ENCODE measurements at places on chromosomes 5 and 9.

DNA sequence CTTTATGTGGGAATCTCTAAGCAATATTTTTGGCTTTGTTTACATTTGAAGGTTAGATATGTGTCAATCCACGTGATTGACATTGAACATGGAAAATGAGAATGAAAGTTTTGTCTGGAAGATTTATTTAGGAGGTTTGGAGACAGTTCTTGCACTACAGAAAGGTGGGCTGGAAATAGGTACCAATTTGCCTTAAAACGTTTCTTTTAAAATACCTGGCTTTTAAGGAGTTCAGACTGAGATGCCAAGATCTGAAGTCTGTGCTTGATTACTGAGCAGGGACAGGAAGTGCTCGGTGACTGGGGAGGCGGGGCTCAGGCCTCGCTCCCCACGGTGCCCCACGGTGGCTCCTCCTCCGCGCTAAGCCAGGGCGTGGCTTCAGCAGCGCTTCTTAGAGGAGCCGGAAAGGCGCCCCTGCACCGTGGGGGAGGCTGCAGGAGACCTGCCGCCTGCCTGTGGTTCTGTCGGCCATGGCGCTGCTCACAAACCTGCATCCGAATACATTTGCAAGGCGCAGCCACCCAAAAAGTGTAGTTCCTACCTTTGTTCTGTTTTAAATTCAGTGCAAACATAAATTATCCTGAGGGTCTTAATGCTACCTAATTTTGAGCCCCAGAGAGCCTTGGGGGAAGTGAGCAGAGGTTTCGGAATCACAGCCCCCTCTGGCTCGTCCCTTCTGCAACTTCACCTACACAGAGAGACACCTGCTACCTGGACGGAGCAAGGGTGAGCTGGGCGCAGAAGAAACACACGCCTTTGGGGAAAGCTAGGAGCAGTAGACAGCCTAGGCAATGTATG, 49.2 kb downstream of the USP20 start:
- DNase-seq: peak; percentile 90

GRCh38 chr5:79798893-79799590, 109.4 kb downstream of the CMYA5 start:
- DNase-seq: no peak

- DNase-seq: no peak
These were observed 244.7 kb upstream of the GRAMD2B start for GRCh38 chr5:126178521-126178920.

DNA sequence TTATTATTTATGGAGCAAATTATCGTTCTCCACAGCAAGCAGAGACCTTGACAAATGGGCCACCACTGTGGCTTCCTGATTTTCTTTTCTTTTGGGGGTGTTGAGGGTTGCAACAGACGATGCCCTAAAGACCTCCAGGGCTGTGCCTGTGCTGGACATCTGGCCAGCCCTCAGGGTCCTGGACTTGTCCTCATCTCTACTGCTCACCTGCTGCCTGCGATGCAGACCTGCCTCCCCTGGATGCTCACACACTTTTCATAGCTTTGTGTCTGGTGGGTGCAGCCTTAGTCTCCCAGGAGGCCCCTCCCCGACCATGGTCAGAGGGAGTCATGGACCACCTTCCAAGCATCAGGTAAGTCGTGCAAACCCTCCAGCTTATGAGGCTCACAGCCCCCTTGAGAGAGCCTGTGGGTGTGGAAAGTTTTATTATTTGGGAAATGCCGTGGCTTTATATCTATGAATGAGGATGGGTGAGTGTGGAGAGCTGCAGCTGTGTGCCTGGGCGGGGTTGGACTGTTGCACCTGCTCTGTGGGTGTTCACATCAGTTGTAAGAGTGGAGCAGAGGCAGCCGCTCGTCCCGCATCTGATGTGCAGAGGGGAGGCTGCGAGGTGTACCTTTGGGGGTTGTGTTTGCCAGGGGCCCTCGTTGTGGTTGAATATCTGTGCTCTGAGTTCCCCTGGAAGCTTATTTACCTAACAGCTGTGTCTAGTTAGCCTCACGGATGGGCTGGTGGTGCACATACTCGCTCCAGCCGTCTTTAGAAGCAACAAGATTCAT, 126.3 kb upstream of the IRX4 start:
- no peak for DNase-seq

DNA sequence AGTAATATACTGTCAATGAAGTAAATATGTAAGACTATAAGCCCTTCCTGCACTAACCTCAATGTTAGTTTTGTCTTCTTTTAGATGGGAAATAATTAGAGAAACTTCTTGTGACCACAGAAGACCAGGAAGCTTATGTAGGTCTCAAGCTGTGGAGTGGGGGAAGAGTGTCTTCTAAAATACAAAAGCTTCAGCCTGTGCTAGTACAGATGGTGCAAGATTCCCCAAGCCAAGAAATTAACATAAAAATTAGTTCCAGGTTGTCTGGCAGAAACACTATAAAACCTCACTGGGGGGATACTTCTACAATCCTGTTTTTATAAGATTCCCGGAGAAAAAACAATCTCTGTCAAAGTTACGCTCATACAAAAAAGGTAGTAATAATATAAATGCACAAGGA, 103.6 kb downstream of the FNBP1 start:
- no peak for DNase-seq

GRCh38 chr9:36895744-36896260, 138.3 kb downstream of the PAX5 start:
- no peak for DNase-seq

- DNase-seq: no peak
These were observed 40.1 kb upstream of the BICD2 start for GRCh38 chr9:92804727-92805126.

- no peak for DNase-seq
These were observed 8.6 kb downstream of the HAPLN1 start for GRCh38 chr5:83711982-83712601.

DNA sequence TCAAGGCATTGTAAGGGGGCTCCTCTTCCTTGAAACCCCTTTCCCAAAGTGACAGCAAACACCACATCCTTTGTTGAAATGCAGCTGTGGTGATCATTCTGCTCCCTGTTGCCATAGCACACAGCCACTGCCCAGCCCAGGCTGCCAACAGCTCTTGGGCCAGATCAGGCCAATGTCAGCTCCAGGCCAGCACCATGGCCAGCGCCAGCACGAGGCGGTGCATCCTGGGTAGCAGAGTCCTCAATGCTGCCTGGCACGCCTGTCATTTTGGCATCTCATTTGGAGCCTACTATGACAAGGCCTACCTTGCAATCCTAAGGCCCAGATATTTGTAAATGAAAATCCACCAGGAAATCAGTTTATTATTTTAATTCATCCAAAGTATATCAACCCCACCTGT, 390.6 kb downstream of the DNAH5 start:
- no peak for DNase-seq

DNA sequence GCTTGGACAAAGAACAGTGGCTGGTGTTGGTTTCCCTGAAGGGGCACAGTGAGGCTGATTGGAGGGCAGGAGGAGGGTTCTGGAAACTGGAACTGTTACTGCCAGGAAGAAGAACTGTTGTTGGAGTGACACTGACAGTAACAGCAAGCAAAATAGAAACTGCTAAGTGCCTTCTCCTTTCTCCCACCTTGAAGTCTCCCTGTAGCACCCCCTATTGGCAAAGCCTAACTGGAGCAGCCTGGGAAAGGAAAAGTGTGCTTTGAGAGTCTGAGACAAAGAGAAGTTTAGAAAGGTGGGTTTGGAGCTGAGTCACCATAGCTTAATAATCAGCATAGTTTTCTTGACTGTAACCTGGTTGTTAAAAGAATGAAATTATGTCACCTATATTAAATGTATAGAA, 2.5 kb upstream of the TMEM174 start:
- DNase-seq: no peak

GRCh38 chr5:90640484-90641059, 82.0 kb downstream of the ADGRV1 start:
- DNase-seq: no peak

DNA sequence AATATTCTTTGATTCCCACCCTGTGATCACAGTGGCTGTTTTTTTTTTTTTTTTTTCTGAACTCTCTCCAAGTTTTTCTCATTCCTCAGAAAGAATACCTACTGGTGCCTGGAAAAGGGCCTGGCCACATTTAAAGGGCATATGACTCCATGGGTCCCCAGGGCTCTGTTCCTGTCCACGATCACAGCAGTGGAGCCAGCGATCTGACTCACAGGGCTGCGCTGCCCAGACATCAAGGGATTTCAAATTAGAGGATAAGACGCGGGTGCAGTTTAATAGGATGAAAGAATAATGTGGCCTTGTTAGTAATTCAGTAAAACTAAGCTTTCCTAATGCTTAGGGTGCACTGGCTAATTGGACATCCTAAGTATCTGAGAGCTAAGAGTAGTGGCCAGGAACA, 175.1 kb upstream of the MSX2 start:
- no peak for DNase-seq

DNA sequence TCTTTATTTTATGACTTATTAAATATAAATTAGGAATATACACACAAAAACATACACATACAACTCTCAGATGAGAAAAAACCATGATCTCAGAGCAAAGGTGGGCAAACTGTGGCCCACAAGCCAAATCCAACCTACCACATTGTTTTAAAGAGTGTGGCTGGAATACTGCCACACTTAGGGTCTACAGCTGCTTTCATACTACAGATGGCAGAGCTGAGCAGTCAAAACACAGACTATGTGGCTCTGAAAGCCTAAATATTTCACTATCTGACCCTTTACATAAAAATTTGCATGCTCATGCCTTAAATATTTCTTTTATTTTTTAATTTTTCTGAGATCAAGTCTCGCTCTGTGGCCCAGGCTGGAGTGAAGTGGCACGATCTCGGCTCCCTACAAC, 28.3 kb downstream of the LEAP2 start:
- no peak for DNase-seq

- DNase-seq: no peak
These were observed 3.8 kb upstream of the FAM120A start for GRCh38 chr9:93447655-93448054.

DNA sequence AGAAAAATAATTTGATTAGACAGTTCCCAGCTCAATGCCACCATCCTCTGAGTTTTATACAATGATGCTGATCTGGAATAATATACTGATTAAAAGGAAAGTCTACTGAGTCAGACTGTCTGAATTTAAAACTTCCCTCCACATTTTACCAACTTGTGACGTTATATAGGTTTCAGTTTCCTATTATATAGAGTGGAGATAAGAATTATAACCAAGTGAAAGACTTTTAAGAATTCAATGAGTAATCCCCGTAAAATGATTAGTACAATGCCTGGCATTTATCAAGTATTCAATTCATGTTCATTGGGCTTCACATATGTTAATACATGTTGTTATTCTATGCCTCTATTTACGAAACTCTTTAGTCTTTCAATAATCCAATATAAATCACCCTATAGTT, 166.0 kb downstream of the CDH9 start:
- DNase-seq: no peak

GRCh38 chr9:115398996-115399395, 281.0 kb upstream of the TNC start:
- no peak for DNase-seq

GRCh38 chr9:88503845-88504764, 30.9 kb upstream of the NXNL2 start:
- no peak for DNase-seq

GRCh38 chr9:127550751-127551150, 61.3 kb upstream of the STXBP1 start:
- no peak for DNase-seq

GRCh38 chr5:126503602-126504104, 80.4 kb downstream of the GRAMD2B start:
- no peak for DNase-seq

- no peak for DNase-seq
These were observed 12.0 kb upstream of the ACSL6 start for GRCh38 chr5:132023258-132024116.

GRCh38 chr9:68577774-68578591, 37.3 kb upstream of the TMEM252 start:
- DNase-seq: no peak

DNA sequence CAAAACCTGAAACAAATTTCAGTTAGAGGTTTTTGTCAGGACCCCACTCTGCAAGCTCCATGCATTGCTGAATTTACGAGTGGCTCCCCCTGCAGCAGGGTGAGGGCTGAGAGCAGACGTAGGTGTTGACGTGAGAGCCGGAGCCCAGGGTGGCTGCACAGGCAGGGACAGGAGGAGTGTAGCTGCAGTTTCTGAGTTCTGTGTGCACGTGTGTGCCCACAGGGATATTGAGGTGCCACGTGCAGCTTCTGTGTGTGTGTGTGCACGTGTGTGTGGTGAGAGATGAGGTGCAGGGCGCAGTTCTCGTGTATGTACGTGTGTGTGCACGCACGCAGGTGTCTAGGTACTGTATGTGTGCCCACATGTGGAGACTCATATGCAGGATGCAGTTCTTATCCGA, 14.6 kb downstream of the PLEKHG4B start:
- no peak for DNase-seq

DNA sequence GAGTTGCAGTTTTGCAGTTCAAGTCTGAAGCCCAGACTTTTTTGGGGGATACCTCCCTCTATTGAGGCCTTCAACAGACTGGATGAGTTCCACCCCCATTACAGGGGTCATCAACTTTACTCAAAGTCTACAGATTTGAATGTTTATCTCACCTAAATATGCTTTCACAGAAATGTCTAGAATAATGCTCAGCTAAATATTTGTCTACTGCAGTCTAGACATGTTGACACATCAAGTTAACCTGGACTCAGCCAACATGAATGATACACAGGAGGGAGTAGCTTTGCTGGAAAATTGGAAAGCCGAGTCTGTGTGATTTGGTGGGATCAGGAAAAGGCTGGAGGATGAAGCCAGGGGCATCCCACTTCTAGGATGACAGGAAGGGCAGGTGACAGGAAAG, 128.0 kb upstream of the ICE1 start:
- DNase-seq: no peak

- no peak for DNase-seq
These were observed 72.2 kb upstream of the SPTLC1 start for GRCh38 chr9:92187390-92187789.

DNA sequence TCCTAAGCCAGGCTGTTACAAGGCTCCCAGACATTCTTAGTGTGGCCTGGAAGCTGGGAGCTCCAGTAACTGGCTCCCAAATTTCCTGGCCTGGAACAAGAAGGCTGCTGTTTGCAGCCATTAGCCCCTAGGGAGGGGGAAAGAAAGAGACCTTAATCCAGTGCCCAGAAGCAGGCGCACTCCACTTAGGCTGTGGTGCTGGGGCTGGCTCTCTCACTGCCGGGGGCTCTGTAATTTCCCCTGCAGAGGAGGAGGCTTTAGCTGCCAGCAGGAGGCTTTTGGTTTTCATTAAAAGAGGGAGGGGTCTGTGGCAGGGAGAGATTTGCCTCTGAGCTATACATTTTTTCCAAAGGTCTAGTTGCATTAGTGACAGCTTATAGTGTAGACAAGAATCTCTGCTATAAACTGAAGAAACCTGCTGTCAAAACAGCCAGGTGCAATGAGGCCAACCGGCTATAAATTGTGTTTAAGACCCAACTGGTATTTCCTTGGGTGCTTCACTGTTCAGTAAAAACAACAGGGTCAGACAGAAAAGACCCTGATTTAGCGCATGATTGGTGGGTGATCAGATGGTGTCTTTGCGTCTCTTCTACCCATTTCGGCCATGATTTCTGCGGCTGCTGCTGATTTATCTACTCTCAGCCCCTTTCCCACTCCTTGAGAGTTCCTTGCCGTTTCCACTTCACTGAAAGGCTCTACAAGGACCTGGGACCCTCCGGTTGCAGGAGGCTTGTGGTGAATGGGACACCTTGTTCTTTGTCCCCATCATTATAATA, 254.6 kb downstream of the AOPEP start:
- no peak for DNase-seq

Data from activated CD8-positive, alpha-beta memory T cell treated with anti-CD3 and anti-CD28 coated beads for 48 hours (primary cell).